Upper lobe of right lung (tissue), 1 donor: ENCODE measurements at places on chromosomes 12 and 14. TPM values are rescaled to one million over a fixed set of nuclear protein-coding genes. Genes with fewer than 3 reads are reported as not detected.

DNA sequence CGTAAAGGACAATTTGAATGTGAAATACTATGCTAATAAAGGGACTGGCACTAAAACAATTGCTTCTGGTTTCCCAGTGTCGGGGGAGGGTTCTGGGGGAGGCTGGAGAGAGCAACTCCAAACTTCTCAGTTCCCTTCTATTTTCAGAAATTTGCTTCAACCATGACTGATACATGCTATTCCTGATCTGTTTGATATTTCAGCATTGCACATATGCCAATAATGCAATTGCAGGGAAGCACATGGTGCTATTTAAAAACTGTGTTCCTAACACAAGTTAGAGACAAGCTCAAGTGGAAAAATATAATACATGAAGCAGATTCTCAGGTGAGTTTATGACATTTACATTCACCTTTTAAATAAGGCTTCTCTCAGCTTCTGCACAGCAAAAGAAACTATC, 188.9 kb downstream of the RIMBP2 start:
- no peak overlapping the region for H3K27ac ChIP-seq
- H3K4me1 ChIP-seq: no peaks in the 10 kb centered on the region
- no peaks in the 10 kb centered on the region for H3K27me3 ChIP-seq
- H3K36me3 ChIP-seq: no peaks in the 10 kb centered on the region
- no peak overlapping the region for H3K4me3 ChIP-seq
- DNase-seq: no peak

- no peaks in the 10 kb centered on the region for H3K4me1 ChIP-seq
- no peak overlapping the region for H3K4me3 ChIP-seq
- H3K27ac ChIP-seq: no peak overlapping the region
- H3K36me3 ChIP-seq: no peaks in the 10 kb centered on the region
- DNase-seq: no peak
These were observed 8.6 kb upstream of the ASB2 start for GRCh38 chr14:93984987-93985410.

Gene ST8SIA1
- 8.5 TPM for total RNA-seq

Gene GLIPR1L2
- 1.1 TPM for total RNA-seq

Gene SLC2A14
- not detected for total RNA-seq
